ENCODE measurements at places on chromosomes 12 and 14.

- no peak for DNase-seq
Measured at GRCh38 chr14:48849741-48850322, 736.3 kb downstream of the RPS29 start.

- no peak for DNase-seq
Measured at GRCh38 chr12:77923882-77924281, 93.2 kb downstream of the NAV3 start.

DNA sequence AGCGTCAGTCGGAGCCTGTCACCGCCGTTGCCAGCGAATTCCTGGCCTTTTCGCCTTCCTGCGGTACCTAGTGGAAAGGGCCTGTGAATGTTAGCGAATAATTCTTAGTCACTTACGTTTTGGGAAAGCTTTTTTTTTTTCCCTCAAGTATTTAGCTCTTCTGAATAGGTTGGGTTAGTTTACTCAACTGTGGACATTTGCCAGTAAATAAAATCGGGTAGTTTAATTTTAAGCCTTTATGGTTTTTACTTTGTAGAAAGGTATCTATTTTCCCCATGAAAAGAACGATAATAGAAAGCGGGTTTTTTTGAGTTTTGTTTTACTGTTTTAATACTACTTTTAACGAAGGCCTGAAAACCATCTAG is 1.7 kb downstream of the YY1 start:
- no peak for DNase-seq

DNA sequence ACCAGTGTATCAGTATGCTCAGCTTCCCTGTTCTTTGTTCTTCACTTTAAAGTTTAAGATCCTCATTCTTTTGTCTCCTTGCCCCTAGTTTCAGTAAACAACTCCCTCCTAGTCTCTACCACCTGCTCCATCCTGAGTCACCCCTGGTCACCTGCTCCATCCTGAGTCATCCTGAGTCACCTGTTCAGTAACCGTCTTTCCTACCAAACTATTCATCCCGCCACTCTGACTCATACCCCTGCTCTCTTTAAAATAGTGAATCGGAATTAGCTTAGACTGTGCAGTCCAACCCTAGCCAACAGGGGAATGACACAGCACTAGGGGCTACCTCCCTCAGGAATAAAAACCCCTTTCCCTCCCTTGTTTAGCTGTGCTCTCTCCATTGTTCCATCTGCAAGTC is 888.1 kb upstream of the MDGA2 start:
- DNase-seq, result no peak

GRCh38 chr14:87002776-87003175 is 990.2 kb downstream of the GALC start:
- DNase-seq, result no peak

- DNase-seq, result no peak
Measured at GRCh38 chr14:99225436-99226203, 46.4 kb downstream of the BCL11B start.

DNA sequence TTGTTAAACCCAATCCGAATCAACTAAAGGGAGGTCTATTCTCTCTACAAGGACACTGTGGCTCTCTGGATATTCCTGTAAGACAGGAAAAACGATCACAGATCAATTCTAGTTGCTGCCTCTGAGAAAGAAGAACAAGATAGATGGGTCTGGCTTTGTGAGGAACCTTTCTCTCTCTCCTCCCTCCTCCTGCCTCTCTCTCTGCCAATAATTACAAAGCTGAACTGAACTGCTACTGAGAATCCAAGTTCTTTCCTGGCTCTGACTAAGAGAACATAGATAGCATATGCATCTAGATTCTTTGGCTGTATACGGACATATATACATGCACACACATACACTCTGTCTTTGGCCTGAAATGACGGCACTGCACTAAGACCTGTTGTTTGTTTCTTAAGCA is 27.6 kb downstream of the ETV6 start:
- DNase-seq, result no peak

GRCh38 chr14:38212111-38212510 is 4.4 kb downstream of the SSTR1 start:
- no peak for DNase-seq

DNA sequence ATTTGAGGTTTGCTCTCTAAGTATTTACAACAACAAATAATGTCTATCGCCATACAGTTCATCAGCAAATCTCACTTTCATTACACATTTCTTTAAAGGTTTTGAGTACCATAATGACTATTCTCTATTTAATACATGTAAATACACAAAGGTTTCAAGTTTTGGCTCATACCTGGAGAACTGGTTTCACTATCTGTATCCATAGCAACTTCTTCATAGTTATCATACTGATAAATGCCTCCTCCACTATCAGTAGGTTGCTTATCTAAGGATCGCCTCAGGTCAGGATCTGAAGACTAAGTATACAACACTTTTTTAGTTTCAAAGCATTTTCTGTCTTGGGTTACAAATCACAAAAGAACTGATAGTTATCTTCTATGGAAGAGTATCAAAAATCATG is 21.4 kb downstream of the ZFC3H1 start:
- no peak for DNase-seq

GRCh38 chr12:62998454-62998853 is 63.5 kb upstream of the PPM1H start:
- no peak for DNase-seq

- no peak for DNase-seq
Measured at GRCh38 chr14:105085766-105086165, 20.5 kb upstream of the GPR132 start.

- peak; percentile 8 for DNase-seq
Measured at GRCh38 chr12:102421802-102422583, 58.4 kb downstream of the IGF1 start.

DNA sequence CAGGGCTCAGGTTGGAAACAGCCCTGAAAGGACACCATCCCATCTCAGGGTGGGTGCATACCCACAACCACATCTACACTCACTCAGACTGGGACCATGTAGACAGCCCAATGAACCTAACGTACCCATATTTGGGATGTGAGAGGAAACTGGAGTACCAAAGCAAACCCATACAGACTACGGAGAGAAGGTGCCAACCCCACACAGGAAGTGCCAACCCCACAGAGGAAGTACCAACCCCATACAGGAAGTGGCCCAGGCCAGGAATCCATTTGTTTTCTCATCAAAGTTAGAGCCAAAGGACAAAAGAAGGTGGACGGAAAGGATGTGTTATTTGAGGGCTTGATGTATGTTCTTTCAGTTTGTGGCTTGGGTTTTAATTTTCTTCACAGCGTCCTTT is 19.5 kb upstream of the SPIC start:
- peak; percentile 23 for DNase-seq

DNA sequence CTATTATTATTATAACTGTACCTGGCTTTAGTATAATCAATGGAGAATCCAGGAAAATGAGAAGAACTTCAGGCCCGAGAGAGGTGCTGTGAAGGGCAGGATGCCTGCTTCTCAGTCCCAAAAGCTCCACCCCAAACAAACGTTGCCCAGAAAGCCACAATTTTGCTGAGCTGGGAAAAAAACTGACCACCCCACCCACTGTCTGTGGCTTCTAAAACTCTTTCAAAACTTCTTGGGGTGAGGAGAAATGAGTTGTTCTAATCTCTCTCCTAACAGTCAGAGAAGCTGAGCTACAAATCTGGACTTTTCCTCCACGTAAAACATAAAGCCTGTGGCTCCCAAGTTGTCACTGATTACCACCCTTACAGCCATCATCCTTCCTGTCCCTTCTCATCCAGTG is 13.4 kb downstream of the VDR start:
- DNase-seq, result no peak

GRCh38 chr12:61750604-61751003 is 509.6 kb upstream of the USP15 start:
- no peak for DNase-seq

DNA sequence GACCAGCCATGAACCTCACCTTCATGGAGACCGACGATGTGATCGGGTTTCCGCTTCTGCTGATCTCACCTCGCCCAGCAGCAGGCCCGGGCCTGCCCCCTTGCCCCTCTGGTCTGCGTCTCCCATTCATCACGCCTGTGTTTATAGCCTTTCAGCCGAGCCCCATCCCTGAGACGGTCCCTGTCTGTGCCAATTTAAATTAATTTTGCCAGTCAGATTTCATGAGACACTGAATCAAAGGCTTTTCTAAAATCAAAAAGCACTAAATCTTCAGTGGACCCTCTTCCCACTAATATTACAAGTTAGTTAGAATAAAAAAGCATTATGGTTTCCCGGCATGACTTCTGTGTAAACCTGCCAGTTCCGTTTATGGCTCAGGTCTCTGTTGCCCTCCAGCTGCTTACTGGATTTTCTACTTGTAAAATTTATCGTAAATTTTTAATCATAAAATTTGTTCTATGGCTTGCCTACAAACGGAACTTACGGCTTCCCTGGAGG is 155.9 kb downstream of the ESRRB start:
- DNase-seq, result no peak

DNA sequence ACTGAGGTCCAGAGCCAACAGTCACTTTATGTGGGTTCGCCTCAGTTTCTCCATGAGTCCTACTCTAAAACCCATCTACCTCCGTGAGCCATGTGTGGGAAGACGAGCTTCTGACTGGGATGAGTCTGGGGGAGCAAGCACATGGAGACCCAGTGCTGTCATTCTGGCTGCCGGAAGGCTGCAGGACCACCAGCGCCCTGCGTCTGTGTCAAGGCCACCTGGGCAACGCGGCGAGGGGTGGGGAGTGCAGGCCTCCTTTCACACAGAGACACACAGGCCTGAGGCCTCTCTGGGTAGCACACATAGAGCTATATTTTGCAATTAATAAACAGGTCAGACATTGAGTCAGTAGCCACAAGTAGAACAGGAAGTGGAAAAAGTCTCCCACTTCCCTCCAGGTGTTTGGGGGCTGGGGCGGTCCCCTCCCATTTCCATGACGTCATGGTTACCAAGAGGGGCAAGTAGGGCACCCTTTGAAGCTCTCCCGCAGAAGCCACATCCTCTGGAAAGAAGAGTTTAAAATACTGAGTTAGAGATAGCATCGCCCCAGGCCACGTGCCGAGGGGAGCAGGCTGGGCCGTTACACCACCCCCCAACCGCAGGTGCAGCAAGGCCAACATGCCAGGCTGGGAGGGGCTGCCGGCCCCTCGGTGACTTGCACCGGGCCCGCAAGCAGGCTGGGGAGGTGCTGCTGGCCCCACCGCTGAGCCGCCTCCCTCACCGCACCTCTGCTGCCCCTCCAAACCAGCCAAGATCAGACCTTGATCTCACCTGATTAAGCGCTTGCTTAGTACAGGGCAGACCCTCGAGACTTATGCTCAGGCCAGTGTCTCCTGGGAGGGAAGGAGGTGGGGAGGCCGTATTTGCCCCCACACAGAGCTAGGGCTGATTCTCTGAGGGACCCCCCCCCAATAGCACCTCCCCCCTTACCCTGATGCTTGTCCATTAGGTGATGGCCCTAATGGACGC is 32.7 kb downstream of the DAD1 start:
- peak; percentile 99 for DNase-seq

DNA sequence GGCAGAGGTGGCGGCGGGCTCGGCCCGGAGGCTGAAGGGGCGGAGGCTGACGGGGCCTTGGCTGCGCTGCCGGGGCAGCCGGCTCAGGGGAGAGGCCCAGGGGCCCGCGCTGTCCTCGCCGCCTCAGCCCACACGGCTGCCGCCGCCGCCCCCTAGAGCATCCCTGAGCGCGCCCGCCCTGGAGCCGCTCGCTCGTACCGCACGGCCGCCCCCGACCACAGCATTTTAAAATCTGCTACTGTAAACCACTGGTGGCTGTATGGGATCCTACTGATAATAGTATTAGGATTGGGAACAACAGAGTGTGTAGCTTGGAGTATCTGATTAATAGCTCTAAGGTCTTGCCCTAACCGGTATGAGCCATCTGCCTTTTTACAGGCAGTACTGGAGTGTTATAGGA is 22.2 kb upstream of the EDDM3A start:
- DNase-seq, result no peak

GRCh38 chr12:69546693-69547438 is 38.4 kb upstream of the CCT2 start:
- no peak for DNase-seq

DNA sequence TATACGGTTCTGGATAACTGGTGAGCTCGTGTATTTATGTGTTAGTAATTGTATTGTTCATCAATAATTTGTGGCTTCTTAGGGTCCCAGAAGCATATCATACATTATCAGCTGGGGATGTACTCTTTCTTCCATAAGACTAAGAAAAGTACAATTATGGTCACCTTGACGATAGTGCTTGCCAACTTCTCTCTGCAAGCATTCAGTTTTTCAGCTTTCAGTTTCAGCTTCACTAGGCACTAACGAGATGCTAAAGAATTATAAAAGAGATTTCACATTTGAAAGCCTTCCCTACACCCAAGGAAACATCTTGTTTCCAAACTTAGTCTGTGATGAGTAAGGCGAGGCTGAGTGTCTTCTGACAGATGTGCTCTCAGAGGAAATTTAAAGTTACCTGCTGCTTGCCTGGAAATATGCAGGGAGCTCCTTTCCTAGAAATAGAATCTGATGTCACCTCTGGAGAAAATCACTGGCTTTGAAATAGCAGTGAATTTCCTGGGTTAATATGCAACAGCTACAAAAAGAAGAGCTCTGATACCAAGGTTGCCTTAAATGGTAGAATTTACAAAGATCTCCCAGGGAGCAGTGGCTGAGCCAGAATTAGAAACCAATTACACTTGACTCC is 1419.9 kb upstream of the TMEM132C start:
- no peak for DNase-seq

Data from CD4-positive, alpha-beta T cell treated with Interleukin-4 for 1 hour (primary cell).